ENCODE measurements at places on chromosomes 5 and 9.

DNA sequence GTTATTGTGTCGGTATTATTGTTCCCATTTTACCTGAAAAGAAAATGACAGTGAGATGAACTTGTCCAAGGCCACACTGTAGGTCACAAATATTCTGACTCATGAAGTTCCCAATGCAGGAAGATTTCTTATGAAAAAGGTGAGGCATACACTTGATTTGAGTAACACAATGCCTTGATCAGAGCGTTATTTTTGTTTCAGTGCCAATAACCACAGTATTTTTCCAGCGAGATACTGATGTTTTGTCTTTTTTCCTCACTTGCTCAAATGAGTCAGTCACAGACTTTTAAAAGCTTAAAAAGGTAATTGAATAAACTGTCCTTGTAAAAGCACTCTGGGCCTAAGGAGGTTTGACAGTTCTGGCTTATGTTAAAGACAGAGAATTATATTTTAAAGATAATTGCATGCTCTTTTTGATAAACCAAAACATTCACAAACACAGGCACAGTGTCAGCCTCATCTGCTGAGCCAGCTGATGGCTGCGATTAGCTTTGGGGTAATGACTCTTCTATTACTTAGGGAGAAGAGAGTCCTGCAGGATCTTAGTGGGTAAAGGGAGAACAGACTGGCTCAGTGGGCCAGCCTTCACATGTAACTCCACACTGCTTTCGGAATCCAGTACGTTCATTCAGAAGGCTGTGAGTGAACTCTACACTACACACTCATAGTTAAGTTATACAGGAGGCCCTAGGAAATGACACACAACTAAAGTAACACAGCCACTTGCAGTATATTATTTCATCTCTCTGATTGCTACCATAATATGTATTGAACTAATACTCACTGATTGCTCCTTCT lies 165.5 kb upstream of the CD180 start:
- no peak for DNase-seq

GRCh38 chr5:51657340-51658240 lies 274.3 kb downstream of the ISL1 start:
- no peak for DNase-seq

DNA sequence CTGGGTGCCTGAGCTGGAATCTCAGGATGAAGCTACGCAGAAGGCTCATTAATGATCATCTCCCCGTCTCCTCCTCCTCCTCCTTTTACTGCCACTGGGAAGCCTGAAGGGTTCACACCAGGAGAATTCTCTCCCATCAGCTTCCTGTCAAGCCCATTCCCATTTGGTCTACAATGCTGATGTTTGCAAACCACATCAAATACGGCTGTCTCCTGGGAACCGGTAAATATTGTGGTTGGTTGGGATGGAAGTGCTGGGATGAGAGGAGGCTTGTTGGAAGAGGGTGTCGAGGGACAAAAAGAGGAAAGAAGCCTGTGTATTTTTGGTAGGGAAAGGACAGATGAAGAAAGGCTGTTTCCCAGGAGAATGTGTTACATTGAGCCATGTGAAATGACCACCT lies 13.2 kb upstream of the S1PR3 start:
- DNase-seq: no peak

GRCh38 chr5:140633021-140633471 lies at the start of gene CD14:
CD14 (minus strand) TSS chr5:140633175; CDS start chr5:140633071, 104 bp downstream.
- DNase-seq: no peak

- DNase-seq: no peak
Observed at GRCh38 chr5:133818869-133819600, 149.4 kb downstream of the C5orf15 start.

DNA sequence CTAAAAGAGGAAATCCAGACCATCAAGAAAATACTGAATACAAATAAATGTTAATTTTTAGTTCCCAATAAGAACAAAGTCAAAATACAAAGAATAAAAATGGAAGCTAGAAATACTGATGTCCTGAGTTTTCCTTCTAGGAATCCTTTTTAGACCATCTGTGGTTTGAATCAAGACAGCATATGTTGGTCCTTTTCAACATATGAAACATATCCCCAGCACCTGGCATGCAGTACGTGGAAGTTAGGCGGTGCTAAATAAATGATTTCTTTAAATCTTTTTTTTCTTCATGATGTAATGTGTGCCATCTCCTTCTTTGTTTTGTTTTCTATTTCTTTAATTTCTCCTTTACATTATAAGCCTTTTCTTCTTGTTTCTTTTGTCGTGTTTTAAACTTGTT lies 34.0 kb downstream of the KIAA1958 start:
- DNase-seq: no peak

GRCh38 chr5:147400126-147400809 lies 109.6 kb downstream of the DPYSL3 start:
- no peak for DNase-seq

GRCh38 chr9:1977026-1977425 lies 38.1 kb upstream of the SMARCA2 start:
- DNase-seq: no peak

DNA sequence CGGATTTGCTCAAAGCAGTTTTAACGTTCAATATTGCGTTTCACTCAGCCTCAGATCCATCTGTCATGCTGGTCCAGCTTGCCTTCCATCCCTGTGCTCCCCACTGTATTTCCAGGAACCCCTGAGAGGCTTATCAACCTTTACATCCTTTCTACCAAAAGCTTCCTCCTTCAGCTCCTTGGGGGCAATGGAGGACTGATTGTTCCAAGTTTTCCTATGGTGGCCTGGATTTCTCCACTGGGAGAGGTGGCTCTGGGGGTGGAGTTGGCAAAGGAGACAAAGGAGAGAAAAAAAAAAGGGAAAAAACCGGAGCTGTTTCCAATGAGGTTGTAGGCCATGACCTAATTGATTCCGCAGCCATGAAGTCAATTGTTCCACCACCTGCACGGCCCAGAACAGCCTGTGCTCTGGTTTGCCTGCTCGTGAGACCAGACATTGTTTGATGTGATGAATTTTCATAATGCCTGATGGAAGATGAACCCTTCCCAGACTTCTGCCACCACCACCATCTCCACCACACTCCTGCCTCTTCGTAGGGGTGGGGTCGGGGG lies 54.1 kb downstream of the ABLIM3 start:
- no peak for DNase-seq

DNA sequence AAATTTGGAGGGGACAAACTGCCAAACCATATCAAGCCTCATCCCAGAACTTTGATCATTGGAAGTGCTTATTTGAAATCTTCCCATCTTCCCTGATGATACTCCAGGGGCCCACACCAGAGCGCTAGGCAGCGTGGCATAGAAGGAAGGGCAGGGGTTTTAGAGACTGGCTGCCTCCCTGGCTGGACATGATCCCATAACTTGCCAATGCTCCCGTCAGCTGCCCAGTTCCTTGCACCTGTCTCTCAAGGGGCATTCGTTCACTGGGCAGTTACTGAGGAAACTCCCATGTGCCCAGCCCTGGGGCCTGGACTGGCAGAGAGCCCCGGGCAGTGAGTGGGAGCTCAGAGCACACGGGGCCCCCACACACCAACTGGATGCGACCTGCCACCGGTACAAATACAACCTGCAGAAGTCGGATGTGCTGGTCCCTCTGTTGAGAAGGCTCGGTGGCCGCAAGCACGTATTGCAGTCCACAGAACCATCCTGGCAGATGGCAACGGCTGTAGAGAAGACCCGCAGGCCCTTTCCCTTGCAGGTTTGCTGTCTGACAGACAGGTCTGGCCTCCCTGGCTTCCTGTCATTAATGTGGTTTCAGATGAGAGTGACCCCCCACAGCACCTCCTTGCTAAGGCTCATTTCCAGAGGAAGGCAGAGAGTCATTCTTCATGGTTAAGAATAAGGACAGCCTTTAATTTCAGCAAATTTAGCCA lies 122.4 kb downstream of the MVB12B start:
- no peak for DNase-seq

DNA sequence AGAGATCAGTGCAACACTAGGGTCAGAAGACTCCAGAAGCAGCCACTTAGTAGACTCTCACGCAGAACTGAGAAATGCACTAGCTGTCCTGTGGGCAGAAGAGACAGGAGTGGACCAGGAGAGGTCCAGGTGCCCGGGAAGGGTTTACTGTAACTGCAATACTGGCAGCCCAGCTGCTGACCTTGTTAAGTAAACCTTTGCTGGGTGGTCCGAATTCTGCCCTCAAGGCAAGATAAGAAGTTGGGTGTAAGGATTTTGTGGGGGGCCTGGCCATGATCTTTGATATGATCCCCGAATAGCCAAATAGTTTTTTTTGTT lies 91.3 kb downstream of the PDE6A start:
- no peak for DNase-seq

GRCh38 chr9:95826183-95826838 lies 49.2 kb upstream of the ERCC6L2 start:
- no peak for DNase-seq

DNA sequence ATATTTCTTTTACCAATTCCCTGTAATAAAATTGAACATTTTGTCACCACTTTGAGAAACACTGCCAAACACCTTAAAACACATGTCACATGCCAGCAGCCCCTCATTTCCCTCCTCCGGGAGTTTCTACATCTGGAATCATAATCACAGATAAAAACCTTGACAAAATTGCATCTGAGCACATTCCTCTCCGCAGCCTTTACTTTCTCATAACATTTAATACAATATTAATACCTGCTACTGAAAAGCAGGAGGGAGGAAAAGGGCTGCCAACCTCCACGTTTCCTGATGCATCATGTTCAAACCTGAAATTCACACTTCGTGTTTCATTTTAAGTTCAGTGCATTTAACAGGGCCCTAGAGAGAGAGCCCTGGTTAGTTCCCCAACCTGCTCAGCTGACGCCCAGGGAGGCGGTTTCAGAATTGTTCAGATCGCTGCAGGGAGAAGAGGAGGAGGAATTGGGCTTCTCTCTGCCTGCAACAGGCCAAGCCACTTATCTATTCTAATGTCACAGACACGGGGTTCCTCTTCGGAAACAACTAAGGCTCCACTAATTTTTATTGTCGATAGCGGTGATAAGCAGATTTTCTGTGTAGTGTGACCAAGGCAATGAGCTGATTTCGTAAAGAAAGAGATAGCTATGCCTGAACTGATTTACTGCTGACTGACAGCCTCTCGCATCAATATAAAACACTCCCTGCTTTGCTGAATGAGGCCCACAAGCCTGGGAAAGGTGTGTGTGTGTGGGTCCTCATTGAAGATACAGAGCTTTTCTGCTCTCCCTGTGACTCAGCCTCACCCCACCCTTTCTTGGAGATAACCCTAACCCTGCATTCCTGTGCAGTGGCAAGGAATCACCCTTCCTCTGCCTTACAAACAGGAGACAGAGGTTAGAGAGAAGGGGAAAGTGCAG lies 4.9 kb upstream of the LHX2 start:
- no peak for DNase-seq

DNA sequence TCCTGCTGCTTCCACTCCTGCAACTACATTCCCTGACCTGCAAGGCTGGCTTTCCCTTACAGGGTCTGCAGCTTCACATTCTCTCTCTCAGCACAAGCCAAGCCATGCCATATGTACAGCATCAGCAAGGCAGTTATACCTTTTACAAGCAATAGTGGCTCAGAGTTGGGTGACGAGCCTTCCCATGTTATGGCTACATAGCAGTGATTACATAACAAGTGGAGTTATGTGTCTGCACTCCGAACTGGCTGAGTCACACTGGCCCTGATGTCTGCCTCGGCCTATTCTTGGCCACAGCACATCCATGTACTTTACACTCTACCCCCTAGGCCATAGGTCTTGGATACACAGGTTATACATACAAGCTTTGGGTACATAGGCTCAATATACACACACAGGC lies 52.0 kb upstream of the SNCAIP start:
- DNase-seq: no peak
